ENCODE measurements at places on chromosomes 11 and 22. TPM values are rescaled to one million over a fixed set of nuclear protein-coding genes. Genes with fewer than 3 reads are reported as not detected.

The MED19 gene
- 14.8 TPM for total RNA-seq

The DDIAS gene
- 6.5 TPM for total RNA-seq

The GLYATL2 gene
- total RNA-seq = 1.7 TPM

The CSNK2A3 gene
- 1.1 TPM for total RNA-seq

The PRDM11 gene
- 15.3 TPM for total RNA-seq

The AGBL2 gene
- 4.4 TPM for total RNA-seq

The DBX1 gene
- total RNA-seq = not detected

The GPHA2 gene
- total RNA-seq = not detected

The INPP5J gene
- 33.3 TPM for total RNA-seq

The SAA4 gene
- not detected for total RNA-seq

- H3K27me3 ChIP-seq = no peaks in the 10 kb centered on the region
- DNase-seq = no peak
- no peaks in the 10 kb centered on the region for H3K36me3 ChIP-seq
- no peaks in the 10 kb centered on the region for H3K4me1 ChIP-seq
These were observed 145.2 kb downstream of the FBXO7 start for GRCh38 chr22:32619614-32620426.

DNA sequence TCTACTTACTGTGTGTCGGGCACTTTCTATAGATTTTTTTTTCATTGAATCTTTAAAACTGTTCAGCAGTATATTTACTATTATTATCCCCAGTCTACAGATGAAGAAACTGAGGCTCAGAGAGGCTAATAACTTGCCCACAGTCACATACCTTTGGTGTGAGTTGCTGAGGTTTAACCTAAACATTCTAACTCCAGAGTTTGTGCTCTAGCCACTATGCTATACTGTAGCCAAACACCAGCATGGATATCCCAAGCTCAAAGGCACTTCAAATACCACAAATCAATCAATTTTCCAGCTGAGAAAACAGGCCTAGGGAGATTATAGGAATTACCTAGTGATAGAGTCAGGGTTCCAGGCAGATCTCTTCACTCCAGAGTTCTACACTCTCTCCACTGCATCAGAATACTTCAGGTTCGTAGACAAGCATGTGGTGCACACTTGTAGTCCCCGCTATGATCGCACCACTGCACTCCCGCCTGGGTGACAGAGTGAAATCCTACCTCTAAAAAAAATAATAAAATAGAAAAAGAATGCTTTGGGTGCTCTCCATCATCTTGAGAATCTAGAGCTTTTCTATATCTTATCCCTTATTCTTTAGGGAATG is 20.4 kb upstream of the UPB1 start:
- H3K27ac ChIP-seq = no peak overlapping the region
- no peaks in the 10 kb centered on the region for H3K27me3 ChIP-seq
- no peaks in the 10 kb centered on the region for H3K36me3 ChIP-seq
- H3K4me3 ChIP-seq = no peak overlapping the region
- DNase-seq = no peak

- no peak overlapping the region for H3K4me3 ChIP-seq
- no peaks in the 10 kb centered on the region for H3K27me3 ChIP-seq
- no peak overlapping the region for H3K27ac ChIP-seq
These were observed 49.3 kb upstream of the SYT9 start for GRCh38 chr11:7202412-7202811.

DNA sequence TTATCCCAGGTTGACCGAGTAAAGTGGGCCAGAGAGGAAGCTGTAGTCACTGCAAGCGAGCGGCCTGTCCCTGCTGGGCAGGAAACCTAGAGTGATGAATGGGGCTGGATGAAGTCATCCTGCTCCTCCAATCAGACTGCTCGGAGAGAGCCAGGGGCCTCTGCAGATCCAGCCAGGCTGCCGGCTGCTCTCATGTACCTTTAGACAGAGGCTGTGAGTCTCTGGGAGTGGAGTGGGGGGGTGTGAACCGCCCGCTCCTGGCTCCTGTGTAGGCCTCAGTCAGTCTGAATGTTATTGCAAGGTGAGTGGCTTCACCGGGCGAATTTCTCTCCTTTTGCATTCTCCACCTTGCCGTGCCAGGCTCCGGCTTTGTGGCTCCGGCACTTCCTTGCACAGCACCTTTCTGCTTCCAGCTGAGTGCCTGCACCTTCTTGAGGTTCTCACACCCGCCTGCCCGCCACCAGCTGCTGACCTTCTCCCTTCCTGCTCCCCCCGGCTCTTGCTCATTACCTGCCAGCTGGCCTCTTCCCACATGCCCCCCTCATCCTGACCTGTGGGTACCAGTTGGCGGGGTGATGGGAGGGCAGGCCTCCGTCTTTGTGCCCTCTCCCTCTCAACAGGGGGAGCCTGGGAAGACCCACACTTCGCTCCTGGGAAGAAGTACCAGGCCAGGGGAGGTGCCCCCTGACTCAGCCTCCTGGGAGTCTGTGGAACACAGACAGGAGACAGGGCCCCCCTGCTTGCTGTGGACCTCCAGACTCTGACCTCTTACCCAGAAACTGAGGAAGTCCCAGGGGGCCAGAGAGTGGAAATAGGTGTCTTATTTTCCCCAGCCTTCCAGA is 79.9 kb downstream of the GRAMD1B start:
- no peak overlapping the region for H3K27ac ChIP-seq
- DNase-seq = no peak
- H3K4me1 ChIP-seq = no peaks in the 10 kb centered on the region
- no peaks in the 10 kb centered on the region for H3K36me3 ChIP-seq
- no peaks in the 10 kb centered on the region for H3K27me3 ChIP-seq

DNA sequence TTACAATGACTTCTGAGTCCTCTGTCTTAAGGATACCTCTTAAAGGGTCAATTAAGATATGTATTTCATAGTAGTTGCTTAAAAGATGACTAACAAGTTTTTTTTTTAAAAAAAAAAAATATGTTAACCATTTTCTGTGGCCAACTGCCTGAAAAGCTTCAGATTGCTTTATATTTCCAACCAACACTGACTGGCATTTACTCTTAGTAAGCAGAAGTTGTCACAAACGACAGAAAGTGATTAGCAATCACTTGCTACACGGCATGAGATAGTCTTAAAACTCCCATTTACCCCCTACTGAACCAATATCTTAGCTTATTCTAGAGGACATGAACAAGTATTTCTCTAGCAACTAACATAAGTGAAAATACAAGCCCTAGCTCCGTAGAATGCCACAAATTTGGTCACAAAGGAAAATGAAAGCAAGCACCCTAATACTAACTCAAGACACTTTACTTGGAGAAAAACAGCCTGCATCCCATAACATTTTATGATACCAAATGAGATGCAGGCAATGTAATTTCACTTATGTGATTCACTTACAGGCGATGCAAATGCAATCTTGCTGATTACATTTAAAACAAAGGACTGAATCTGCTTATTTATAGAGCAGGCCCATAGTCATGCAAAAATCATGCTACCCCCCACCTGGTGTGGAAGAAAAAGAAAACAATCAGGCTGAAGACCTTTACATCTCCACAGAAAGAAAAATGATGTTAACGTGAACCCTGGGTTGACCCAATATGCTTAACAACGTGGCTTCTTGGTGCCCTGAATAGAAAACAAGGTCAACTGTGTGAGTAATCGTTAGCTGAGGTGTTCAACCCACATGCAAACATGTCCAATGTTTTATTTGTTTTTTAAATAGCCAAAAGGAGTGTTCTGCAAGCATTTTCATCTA is 25.7 kb downstream of the MPPED2 start:
- H3K4me3 ChIP-seq = no peak overlapping the region
- no peak for DNase-seq
- H3K27me3 ChIP-seq = no peaks in the 10 kb centered on the region
- H3K27ac ChIP-seq = no peak overlapping the region
- no peaks in the 10 kb centered on the region for H3K36me3 ChIP-seq
- no peaks in the 10 kb centered on the region for H3K4me1 ChIP-seq

DNA sequence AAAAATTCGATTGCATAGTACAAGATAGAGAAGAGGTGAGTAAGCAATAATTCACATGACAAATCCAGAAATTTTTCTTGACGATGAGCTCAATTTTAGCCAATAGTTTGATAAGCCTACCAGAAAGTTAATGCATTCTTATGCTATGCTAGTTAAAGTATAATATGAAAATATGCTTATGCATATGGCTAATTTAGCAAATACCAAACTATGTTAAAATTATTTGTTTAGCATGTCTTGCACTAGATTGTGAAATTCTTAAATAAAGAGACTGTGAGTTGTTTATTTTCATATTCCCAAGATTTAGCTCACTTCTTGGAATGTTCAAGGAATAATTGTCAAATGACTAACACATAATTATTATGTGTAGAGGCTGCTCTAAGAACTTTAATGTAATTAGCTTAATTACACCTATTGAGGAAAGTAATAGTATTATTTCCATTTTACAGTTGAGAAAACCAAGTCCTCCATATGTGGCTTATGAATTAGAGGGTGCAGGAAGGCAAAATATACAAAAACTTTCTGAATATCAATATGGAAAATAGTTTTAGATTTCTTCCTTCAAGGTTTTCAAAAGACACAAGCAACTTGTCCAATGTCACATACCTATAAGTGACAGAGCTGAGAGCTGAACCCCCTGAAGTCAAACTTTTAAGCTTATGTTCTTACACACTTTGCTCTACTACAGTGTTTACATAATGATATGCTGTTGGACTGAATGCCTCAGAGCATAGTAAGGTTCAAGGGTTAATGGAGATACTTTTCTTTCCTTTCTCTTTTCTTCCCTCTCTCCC is 45.9 kb upstream of the ARHGAP20 start:
- no peaks in the 10 kb centered on the region for H3K36me3 ChIP-seq
- no peak overlapping the region for H3K4me3 ChIP-seq
- no peak for DNase-seq
- no peaks in the 10 kb centered on the region for H3K4me1 ChIP-seq

- no peak for DNase-seq
- H3K4me1 ChIP-seq = no peaks in the 10 kb centered on the region
- no peak overlapping the region for H3K4me3 ChIP-seq
- no peaks in the 10 kb centered on the region for H3K36me3 ChIP-seq
These were observed 26.5 kb upstream of the CLMP start for GRCh38 chr11:123221584-123221983.

GRCh38 chr11:876545-876944 is 33.9 kb downstream of the TSPAN4 start:
- no peaks in the 10 kb centered on the region for H3K36me3 ChIP-seq
- H3K27ac ChIP-seq = no peak overlapping the region
- DNase-seq = no peak
- no peak overlapping the region for H3K4me3 ChIP-seq
- no peaks in the 10 kb centered on the region for H3K4me1 ChIP-seq

GRCh38 chr11:132312701-132313111 is 942.3 kb downstream of the NTM start:
- H3K36me3 ChIP-seq = no peaks in the 10 kb centered on the region
- H3K27me3 ChIP-seq = no peaks in the 10 kb centered on the region
- no peaks in the 10 kb centered on the region for H3K4me1 ChIP-seq

GRCh38 chr11:70584498-70585235 is 186.3 kb downstream of the CTTN start:
- H3K4me3 ChIP-seq = no peak overlapping the region
- H3K4me1 ChIP-seq = no peaks in the 10 kb centered on the region
- H3K27me3 ChIP-seq = no peaks in the 10 kb centered on the region
- H3K36me3 ChIP-seq = no peaks in the 10 kb centered on the region

GRCh38 chr11:113351480-113351879 is 36.1 kb upstream of the ANKK1 start:
- DNase-seq = no peak
- H3K4me1 ChIP-seq = no peaks in the 10 kb centered on the region
- no peak overlapping the region for H3K4me3 ChIP-seq

- no peaks in the 10 kb centered on the region for H3K4me1 ChIP-seq
- DNase-seq = no peak
- no peaks in the 10 kb centered on the region for H3K27me3 ChIP-seq
- H3K4me3 ChIP-seq = no peak overlapping the region
- H3K36me3 ChIP-seq = no peaks in the 10 kb centered on the region
- no peak overlapping the region for H3K27ac ChIP-seq
These were observed 23.0 kb downstream of the APLP2 start for GRCh38 chr11:130092661-130093060.

- no peaks in the 10 kb centered on the region for H3K4me1 ChIP-seq
- no peak overlapping the region for H3K27ac ChIP-seq
- no peak for DNase-seq
- no peak overlapping the region for H3K4me3 ChIP-seq
- H3K27me3 ChIP-seq = peaks cover 2% of the 10 kb centered on the region
These were observed 833.8 kb downstream of the TBC1D22A start for GRCh38 chr22:47596176-47596690.

DNA sequence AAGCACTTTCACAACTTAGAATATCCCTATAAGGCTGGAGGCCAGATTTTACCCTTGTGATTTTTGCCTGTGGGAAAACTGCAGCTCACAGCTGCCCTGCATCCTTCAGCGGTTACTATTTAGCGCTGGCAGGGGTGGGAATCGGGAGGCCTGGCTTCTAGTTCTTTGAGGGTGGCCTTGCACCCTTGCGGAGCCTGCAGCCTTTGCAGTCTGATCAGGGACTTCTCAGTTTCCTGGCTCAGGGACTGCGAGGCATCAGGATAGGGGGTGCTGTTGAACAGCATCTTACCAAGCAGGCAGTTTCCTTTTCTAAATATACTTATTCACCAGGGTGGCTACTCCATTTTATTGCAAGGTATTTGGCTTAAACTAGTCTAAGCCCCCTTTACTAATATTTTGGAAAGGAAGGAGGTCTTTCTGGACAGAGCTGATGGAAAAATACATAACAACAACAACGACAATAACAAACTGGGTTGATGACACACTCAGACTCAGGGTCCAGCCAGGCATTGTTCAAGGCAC is 2.9 kb upstream of the APOA1 start:
- no peaks in the 10 kb centered on the region for H3K4me1 ChIP-seq
- no peaks in the 10 kb centered on the region for H3K36me3 ChIP-seq
- DNase-seq = no peak

- no peaks in the 10 kb centered on the region for H3K27me3 ChIP-seq
- H3K27ac ChIP-seq = no peak overlapping the region
- no peak for DNase-seq
- H3K4me3 ChIP-seq = no peak overlapping the region
- no peaks in the 10 kb centered on the region for H3K4me1 ChIP-seq
- H3K36me3 ChIP-seq = no peaks in the 10 kb centered on the region
These were observed 75.6 kb upstream of the LMO2 start for GRCh38 chr11:33967451-33967850.

DNA sequence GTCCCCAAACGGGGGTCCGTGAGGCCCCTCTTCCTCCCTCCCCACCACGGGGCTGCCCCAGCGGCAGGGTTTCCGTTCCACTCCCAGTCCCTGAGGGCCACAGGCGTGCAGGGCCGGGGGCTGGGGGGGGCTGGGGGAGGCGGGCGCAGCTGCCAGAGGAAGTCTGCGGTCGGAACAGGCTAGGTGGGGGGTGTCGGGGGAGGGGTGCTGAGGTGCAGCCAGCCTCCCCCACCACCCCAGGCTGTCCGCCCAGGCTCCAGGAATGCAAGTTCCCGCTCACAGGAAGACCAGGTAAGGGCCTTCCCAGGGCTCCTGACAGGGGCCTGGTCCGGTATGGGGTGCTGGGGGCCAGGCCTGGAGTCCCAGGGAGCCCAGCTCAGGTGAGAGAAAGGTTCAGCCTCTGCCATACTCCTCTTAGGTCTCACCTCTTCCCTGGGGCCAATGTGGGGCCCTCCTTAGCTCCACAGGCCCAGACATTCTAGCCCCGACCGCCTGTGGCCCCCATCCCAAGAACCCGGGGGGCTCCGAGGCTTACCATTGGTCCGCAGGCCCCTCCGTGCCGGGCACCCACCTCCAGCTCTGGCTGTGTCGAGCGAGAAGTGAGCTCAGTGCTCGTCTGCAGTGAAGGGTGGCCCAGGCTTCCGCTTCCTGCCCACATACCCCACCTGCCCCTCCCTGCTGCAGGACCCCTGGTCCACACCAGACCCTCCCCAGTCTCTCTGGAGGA is at the start of gene PTPRCAP:
Gene PTPRCAP (minus strand): TSS at position 601 of the 727 bp plus-strand sequence. CDS start 63 bp downstream, at position 538.
- DNase-seq = no peak
- H3K27ac ChIP-seq = peak within 1 kb of the TSS; percentile 4
- H3K27me3 ChIP-seq = no peaks in the 10 kb centered on the region
- peaks cover 13% of the 10 kb centered on the region for H3K4me1 ChIP-seq
- H3K4me3 ChIP-seq = peak within 1 kb of the TSS; percentile 5

- H3K36me3 ChIP-seq = no peaks in the 10 kb centered on the region
- no peaks in the 10 kb centered on the region for H3K27me3 ChIP-seq
- no peak overlapping the region for H3K4me3 ChIP-seq
- no peak for DNase-seq
These were observed 15.6 kb upstream of the GNAZ start for GRCh38 chr22:23054531-23055257.
